ENCODE measurements at places on chromosomes 2 and 18.

DNA sequence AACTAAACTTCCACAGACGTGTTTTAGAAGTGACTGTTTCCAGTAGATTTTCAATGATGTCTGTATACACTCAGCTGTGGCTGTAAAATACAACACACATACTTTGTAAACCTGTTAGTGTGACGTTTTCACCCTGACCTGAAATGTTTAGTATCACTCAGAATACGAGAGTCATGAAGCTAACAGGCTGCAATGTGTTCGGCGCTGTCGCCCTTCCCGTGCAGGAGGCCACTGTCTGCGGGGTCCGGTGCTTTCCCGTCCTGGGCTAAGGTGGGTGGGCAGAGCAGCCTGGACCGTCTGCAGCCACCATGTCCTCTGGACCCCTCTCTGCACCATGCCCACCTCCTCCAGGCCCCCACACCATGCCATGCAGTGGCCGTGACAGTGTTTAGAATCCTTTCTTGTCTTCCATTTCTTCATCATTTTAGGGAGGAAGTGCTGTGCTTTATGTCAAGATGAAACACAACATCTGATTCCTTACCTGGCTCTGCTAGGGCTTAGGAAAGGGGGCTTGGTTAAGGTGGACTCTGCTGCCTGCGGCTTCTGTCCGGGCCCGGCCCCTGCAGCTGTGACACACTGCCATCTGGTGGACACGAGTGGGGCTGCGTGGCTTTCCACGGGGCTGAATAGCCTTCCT lies 53.8 kb upstream of the RBM44 start:
- DNase-seq, result peak; percentile 3

- DNase-seq, result no peak
These were observed 56.3 kb upstream of the CCDC195 start for GRCh38 chr2:224772494-224772893.

- DNase-seq, result no peak
These were observed 81.5 kb upstream of the RMDN2 start for GRCh38 chr2:37843556-37843955.

GRCh38 chr18:8448130-8448529 lies 161.1 kb upstream of the RAB12 start:
- no peak for DNase-seq

DNA sequence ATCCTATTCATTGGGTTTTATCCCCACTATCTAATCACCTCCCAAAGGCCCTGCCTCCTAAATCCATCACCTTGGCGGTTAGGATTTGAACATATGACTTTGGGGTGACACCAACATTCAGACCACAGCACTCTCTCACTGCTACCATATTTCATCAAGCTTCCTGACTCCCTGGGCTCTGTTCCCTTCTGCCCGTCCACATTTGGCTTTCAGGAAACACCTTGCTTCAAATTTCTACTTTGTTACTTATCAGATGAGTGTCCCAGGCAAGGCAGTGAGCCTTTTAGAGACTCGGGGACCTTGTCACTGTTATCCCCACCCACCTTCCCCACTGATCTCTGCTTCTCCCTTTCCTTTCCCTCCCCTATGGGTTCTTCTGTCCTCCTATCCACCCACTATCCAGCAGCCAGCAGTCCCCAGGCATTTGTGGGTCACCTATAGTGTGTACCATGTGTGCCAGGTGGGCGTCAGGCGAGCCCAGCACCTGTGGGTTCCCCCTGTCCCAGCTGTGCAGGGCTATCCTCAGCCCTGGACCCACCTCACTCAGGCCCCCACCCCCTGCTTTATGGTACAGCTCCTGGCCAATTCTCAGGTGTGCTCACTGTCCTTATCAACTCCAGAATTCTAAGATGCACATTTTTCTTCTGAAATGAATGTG lies 230.9 kb downstream of the LOXHD1 start:
- no peak for DNase-seq

DNA sequence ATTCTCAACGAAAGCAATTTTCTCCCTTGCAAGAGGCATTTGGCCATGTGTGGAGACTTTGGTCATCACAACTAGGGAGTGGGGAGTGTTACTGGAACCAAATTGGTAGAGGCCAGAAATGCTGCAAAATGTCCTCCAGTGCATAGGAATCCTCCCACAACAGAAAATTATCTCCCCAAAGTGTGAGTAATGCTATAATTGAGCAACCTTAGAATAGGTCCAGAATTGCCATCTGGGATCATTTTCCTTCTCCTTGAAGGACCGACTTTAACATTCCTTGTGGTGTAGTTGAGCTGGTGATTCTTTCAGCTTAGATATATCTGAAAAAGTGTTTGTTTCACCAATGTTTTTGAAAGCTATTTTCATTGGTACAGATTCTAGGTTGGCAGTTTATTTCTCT lies 111.2 kb upstream of the SMIM21 start:
- no peak for DNase-seq

Measured in NCI-H446 (cell line).